ENCODE measurements at places on chromosomes 3 and 15.
A peak's percentile ranks its signal among the peaks of the same experiment; 100 is the strongest.

DNA sequence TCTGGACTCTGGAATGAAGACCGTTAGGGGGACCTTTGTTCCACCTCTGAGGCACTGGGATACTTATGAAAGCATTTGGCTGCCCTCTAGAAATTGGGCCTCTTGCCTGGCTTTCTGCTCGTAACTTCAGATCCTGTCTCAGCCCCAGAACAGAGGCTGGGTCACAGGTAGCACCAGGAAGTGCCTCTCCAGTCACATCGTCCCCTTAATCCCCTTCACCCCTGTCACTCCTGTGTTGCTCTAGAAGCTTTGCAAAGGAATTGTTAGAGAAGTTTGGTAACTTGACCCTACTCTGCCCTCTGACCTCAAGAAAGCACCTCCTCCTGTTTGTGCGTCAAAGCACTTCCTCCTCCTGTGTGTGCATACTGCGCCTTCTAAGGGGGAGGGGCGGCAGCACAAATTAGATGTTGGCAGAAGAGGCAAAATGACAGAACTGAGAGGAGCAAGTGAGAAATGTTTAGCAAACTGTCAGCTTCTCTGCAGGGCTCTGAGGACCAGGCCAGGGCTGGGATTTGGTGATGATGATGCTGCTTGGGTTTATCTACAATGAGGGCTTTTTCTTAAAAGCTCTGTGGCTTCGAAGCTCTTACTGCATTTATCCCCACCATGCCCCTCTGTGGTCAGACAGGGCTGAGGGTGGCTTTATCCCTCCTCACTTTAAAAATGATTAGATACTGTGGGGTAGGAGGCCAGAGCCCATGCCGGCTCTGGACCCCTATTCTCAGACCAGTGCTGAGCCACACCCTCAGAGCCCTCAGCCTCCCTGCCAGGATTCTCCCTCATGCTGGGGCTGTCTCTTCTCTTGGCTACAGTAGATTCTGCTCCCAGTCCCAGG is 76.2 kb downstream of the LARS2 start:
- DNase-seq: no peak

GRCh38 chr3:189941679-189942078 is 179.0 kb downstream of the P3H2 start:
- DNase-seq: no peak

DNA sequence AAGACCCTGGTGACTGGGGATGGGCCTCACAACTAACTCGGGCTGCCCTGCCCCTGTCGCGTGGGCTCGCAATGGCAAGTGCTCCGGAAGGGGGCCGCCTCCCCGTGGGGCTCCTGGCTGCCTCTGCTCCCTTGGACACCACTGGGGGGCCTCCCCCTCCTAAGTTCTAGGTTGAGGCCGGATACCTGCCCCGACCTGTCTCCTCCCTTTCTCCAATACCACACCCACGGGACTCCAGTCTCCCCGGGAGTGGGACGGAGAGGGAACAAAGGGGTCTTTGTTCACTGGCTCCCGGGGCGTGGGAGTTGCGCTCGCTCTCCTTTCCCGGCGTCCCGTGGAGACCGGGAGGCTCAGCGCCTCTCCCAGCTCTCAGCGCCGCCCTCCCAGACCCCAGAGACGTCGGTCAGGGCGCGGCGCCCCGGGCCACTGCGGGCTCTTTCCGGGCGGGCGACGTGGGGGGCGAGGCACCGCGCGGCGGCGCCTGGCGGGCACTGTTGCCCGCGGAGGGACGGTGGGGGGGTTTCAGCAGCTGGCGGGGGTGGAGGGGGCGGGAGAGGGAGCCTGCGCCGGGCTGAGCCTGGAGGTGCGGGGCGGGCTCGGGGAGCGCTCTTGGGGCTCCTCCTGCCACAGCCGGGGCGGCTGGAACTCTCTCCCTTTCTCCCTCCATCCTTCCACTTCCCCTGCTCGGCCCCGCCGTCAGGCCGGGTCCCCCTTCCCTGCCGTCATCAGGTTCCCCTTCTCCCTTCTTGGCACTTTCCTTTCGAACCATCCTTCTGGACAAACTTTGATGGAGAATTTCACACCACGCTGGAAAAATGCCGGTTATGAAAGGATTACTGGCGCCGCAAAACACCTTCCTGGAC is at the start of gene KCNH8:
TSS of gene KCNH8 (plus strand) at position 606 of the 863 bp plus-strand sequence. CDS start at position 816, 210 bp downstream.
- DNase-seq: peak; percentile 75

- DNase-seq: no peak
These were observed 342.2 kb downstream of the EPHB1 start for GRCh38 chr3:135137296-135137695.

DNA sequence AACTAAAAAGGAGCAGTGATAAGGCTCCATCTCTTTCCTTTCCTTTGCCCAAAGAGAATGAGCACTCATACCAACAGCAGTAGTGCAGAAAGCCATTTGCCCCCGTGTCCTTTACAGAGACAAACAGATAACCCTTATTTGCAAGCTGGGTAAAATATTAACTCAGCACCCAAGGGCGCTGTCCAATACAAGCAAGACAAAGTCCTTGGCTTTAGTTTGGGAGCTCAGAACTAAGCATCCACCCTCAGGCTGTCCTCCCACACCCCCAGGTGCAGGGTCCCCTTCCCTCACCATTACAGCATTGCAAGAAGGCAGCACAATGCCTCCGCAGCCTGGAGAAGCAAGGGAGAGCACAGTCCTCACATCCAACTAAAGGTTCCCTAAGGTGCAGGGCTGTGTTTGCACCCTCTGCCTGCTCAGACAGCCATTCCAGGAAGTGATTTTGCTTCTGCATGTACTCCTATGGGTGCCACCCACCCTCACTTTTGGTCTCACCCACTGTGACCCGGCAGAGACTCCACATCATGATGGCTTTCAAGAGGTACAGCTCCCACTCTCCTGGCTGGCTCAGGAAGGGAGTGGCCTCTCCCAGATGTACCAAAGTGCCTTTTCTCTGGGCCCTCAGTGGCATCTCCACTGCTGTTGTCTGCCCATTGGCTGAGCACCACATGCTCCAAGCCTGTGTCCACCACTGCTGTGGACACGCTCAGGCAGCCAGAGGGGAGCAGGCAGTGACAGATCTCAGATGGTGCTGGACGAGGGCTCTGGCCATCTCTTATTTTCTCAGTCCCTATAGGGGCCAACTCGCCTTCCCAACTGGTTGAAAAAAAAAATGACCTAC is 34.1 kb upstream of the HES1 start:
- DNase-seq: no peak

GRCh38 chr3:63911509-63911872 is 692 bp downstream of the SCAANT1 start:
- DNase-seq: no peak

DNA sequence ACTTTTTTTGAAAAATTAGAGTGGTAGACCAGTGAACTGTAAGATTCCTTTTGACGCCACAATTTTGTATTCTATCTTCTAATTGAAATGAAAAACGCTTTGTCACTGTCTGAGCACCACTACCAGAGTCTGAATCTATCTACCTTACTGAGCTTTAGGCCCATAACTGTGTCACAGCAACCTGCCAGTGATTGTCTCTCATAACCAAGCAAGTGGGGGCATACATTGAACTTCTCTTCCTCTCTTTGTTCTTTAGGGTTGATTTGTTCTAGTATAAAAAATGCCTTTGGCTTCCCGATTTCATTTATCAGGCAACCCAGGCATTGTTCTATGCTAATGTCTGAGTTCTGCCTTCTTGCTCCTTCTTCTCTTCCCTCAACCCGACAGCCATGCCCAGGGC is 142.6 kb downstream of the BBX start:
- no peak for DNase-seq

GRCh38 chr15:40443846-40444245 is 3.1 kb downstream of the BAHD1 start:
- no peak for DNase-seq

GRCh38 chr15:63040954-63041353 is 1.6 kb upstream of the TPM1 start:
- no peak for DNase-seq

GRCh38 chr3:133549565-133549964 is 23.9 kb upstream of the CDV3 start:
- no peak for DNase-seq

GRCh38 chr15:74006774-74007639 is 12.5 kb downstream of the PML start:
- DNase-seq: no peak

GRCh38 chr15:82970078-82970686 is 15.8 kb upstream of the RAMAC start:
- no peak for DNase-seq
